SW 1271 (cell line): ENCODE measurements at places on chromosomes 1 and 21.

DNA sequence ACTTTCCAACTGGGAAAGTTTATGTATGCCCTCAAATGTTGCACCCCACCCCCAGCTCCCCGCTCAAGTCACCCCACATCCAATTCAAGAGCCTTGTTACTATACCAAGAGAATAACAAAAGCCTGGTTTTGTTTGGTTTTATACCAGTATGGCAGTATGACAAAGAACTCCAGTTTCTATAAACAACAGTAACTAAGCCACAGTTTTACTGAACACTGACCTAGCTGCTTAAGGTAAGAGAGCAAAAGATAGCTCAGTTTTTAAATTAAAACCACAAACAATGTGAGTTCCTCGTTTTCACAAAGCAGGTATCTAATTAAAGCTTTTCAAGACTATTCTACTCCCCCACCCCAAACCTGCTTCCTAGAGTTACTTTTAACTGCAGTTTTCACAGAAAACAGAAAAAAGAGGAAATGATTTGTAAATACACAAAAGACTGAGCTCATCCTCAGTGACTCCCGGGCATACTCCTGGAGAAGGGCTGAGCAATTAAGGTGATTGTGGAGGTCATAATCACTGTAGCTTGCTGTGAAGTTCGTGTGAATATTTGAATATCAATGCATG, 59.3 kb upstream of the LHX8 start:
- no peak for DNase-seq

- DNase-seq, result no peak
These were observed 43.5 kb downstream of the GBP6 start for GRCh38 chr1:89407360-89407759.

DNA sequence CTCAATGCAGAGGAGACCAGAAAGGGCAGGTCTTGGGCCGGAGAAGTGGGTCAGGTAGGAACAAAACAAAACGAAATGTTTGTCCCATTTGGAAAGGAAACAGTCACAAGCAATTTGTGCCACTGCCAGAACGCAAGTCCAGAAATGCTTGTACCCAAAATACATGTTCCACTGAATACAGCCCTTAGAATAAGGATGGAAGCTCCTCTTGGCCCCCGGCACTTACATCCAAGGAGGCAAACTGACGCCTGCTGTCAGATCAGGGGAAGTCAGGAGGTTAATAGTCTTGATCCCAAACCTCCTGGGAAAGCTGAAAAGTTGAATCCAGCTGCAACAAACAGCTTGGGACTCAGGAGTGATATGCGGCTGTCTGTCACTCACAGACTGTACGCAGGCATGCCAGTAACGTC, 75.9 kb upstream of the GALNT2 start:
- DNase-seq, result no peak

DNA sequence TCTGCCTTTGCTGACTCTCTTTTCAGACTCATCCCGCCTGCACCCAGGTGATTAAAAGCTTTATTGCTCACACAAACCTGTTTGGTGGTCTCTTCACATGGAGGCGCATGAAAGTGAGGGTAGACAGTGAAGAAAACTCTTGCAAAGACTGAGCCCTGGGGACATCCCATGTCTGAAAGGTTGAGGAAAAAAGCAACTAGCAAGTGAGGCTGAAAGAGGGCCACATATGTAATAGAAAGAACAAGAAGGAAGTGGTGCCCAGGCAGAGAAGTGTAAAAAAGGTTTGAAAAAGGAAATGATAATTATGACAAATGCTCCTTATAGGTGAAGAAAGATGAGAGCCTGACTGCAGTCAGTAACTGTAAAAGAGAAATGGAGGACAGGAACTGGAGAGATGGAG, 115.9 kb upstream of the NEK7 start:
- DNase-seq, result no peak

- DNase-seq, result no peak
These were observed 7.0 kb downstream of the TCHH start for GRCh38 chr1:152107984-152108881.

- DNase-seq, result no peak
These were observed 307.1 kb downstream of the PAPPA2 start for GRCh38 chr1:176770066-176770465.

DNA sequence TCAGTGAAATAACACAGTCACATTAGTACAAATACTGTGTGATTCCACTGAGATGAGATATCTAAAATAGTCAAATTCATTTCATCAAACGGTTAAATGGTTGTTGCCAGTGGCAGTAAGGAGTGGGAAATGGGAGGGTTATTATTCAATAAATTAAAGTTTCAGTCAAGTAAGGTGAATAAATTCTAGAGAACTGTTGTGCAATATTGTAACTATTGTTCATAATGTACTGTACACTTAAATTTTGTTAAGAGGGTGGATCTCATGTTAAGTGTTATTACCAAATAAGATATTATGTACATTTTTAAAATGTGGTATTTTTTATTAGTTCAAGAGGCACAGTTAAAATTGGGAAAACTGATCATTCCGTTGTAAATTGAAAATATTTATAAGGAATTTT, 463.3 kb upstream of the BRINP3 start:
- no peak for DNase-seq

DNA sequence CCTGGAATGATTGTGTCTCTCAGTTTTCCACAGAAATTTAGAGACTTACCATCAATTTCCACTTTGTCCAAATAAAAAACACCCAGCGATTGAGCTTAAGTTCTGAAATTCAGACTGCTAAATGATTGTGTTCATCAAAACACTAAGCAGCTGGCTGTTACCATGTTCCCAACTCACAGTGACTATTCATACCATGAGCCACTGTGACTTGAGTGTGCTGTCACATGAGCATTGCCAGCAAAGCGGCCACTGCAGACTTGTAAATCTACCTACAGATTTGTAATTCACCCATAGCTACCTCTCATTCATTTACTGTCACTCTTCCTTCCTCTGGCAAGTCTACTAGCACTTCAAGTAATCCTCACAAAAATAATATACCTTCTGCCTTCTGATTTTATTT, 17.2 kb upstream of the PRKAB2 start:
- no peak for DNase-seq

DNA sequence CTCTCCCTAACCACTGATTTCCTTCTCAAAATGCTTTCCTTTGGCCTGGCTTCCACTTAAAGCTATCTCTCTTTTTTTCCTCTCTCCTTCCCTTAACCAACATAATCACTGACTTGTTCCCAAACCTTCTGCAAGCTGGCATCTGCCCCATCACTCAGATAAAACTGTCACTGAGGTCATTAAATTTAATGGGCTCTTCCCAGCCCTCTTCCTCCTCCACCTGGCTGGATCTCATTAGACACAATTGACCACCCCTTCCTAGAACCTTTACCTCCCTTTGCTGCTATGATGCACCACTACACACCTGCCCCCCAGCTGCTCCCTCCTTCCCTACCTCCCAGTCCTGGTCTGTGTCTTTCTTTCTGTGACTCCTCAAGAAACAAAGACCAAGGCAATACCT, 44.0 kb upstream of the GJB5 start:
- DNase-seq, result no peak

DNA sequence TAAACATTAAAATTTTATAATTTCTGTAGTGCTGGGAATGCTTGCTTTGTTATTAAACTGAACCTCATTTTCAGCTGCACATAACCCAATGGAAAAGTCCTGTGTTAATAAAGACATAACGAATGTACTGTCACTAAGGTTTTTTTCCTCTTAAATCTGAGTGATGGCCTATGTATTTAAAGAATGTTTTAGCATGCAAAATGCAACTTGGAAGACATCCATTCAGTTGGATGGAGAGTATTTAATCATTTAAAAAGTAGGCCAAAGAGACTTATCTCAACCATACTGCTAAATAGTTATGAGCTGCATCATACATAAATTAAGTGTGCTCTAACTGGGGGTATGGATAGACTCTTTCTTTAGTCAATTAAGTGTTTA, 48.5 kb downstream of the RWDD3 start:
- no peak for DNase-seq

- no peak for DNase-seq
These were observed 4.2 kb downstream of the ADORA3 start for GRCh38 chr1:111499026-111499785.

DNA sequence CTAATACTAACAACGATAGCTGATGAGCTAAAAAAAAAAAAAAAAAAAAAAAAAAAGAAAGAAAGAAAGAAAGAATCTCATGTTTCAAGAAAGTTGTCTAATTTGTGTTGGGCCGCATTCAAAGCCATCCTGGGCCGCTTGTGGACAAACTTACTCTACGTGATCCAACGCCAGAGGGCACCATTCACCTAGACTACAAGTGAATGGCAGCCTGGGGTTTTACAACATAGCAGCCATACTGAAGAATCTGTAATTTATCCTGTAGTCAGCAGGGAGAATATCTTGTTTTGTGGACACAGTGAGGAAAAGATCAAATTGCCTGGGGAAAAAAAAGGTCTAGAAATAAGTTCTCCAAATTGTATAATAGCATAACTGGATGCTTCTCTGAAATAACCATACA, 47.0 kb downstream of the CYP2J2 start:
- peak; percentile 7 for DNase-seq

DNA sequence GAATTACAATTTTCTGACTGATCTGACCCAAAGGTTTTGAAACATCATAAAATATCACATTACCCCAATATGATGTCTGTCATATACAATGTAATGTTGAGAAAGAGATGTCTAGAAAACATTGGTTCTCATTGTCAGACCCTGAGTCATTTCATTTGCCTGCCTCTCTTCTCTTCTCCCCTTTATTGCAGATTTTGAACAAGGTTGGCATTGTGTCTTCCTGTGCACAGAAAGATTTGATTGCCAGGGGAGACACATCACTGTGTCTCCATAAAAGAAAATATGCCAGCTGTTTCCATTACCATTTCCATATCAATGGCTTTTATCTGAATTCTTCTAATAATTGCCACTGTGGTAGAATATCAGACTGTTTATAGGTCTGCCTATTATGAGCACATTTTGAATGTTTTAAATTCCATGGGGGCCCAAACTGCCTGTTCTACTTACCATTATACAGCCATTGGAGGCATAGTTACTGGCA, 65.6 kb downstream of the IFI44 start:
- DNase-seq, result no peak

- DNase-seq, result peak; percentile 18
These were observed 5.2 kb upstream of the ARID1A start for GRCh38 chr1:26690576-26691031.

DNA sequence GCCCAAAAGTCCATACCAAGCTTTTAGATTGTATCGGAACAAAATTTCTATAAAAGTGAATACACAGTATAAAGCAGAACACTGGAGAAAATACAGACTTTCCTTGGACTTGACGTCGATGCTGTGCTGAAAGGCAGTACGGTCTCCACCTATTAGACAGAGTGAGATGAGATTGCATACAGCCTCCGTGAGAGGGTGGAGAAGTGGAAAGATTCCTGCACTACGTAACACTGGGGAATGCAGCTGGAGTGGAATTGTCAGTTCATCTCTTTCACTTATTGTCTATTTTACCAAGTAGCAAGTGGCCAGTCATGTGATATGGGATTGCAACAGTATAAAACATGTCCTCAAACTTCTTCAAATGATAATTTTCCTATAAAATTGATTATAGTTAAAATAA, 209.5 kb downstream of the ZP4 start:
- DNase-seq, result no peak

- no peak for DNase-seq
These were observed 11.0 kb upstream of the TNFRSF8 start for GRCh38 chr1:12052008-12052573.
